GM23338 (cell line): ENCODE measurements at places on chromosomes 3 and 15. TPM values are rescaled to one million over a fixed set of nuclear protein-coding genes. Genes with fewer than 3 reads are reported as not detected.

GRCh38 chr3:49470714-49471420, 800 bp downstream of the DAG1 start:
- DNase-seq: no peak

Gene SCG5
- 48.1 and 49.2 TPM in 2 replicates for total RNA-seq

Gene CCDC80
- 5.4 and 8.1 TPM in 2 replicates for total RNA-seq

DNA sequence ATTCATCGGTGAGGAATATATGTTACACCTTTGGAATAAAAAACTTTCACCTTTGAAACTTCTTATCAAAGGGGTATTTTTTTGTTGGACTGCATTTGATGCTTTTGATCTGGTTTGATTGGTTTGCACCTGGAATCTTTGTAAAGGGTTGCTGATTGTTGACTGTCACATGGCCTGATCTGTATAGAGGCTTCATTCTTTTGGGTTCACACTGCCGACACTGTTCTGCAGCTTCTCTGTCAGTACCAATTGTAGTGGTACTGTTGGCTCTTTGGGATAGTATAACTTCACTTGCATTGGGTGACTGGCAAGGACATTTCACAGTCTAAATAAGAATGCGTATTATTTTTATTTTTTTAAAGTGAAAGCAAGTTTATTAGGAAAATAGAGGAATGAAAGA, 155.7 kb downstream of the DOCK3 start:
- DNase-seq: no peak

- no peak for DNase-seq
These were observed 10.7 kb upstream of the CYP11A1 start for GRCh38 chr15:74377831-74378766.

DNA sequence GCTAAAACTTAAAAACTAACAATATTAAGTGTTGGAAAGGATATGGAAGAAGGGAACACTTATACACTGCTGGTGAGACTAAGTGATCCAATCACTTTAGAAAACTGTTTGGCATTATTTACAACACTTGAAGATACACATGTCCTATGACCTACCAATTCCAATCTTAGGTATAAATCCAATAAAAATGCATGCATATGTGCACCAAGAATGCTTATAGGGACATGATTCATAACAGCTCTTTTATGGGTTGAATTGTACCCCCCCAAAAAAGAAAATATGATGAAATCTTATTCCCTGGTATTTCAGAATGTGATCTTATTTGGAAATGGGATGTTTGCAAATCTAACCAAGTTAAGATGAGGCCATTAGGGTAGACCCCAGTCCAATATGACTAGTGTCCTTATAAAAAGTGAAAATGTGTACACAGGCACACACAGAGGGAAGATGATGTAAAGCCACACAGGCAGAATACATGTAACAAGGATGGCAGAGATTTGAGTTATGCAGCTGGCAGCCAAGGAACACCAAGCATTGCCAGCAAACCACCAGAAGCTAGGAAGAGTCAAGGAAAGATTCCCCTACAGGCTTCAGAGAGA, 15.3 kb downstream of the CCR8 start:
- no peak for DNase-seq

DNA sequence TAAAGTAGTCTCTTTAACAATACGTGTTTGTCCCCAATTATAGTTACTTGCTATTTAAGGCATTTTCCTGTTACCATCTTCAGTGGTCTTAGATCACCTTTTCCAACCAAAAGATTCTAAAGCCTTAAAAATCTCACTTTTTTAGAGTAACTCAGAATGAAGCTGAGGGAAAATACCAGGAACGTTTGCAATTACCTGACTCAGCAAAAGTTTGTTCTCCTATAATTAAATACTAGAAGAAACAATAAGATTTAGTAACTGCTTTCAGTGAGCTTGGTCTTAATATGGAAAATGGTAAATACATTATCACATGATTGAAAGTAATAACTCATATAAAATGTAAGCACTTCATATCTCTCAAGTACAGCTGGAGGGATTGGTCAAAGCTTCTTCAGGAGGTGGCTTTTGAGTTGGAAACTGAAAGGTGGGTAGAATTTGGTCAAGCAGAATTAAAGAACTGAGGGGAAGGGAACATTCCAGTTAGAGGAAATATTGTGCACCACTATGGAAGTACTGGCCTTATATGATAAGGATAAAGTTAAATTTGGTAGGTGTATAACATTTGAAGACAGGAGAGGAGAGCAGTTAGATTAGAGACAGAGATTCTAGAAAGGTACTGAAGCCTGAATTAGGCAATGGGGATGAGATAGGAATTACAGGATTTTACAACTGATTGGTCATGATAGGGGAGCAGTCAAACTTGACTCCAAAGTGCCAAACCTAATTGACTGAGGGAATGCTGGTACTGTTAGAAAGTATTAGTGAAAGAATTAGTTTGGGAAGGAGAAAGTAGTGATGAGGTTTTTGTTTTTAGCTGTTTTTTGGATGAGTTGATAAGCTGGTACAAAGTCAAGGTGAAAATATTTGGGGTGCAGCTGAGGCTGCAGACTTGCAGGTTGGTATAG, 21.9 kb downstream of the TSC22D2 start:
- DNase-seq: no peak

Gene SLC12A1
- total RNA-seq: 0.19 and 0.59 TPM in 2 replicates

- no peak for DNase-seq
These were observed 95.8 kb upstream of the GOLGA8J start for GRCh38 chr15:29986946-29987345.

DNA sequence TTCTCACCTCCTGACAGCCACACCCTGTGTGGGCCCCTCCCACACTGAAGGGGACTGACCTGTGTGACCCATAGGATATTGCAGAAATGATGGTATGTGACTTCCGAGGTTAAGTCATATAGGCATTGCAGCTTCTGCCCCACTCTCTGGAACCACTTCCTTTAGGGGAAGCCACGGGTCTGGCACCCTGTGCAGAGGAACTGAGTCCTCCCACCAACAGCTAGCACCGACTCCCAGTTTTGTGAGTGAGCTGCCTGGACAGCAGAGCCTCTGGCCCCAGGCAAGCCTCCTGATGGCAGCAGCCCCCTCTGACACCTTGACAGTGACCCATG, 24.6 kb upstream of the SLC6A6 start:
- DNase-seq: no peak

DNA sequence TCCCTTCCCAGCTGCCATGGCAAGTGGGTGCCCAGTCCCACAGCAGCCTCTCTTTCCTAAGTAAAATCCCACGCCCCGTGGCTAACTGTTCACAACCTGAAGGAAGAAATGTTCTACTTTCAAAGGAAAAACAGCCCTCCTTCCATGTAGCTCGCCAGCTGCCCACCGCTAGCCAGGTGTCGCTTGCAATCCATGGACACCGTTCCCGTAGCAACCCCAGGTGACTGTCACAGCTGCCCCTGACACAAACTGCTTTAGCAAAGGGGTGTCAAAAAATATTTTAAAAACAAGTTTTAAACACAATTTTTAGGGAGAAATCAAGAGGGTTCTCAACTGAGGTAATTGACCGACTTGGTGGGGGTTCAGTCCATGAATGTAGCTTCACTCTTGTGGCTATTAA, 21.0 kb upstream of the CGNL1 start:
- peak; percentile 43 for DNase-seq

GRCh38 chr3:120033596-120033995, 60.7 kb downstream of the GSK3B start:
- no peak for DNase-seq

Gene SCN11A
- total RNA-seq: 0.08 and 0.14 TPM in 2 replicates

Gene GPX1
- total RNA-seq: 228 and 247 TPM in 2 replicates

Gene GP5
- 0.07 and 0.12 TPM in 2 replicates for total RNA-seq

Gene DLEC1
- total RNA-seq: 0.19 and 0.31 TPM in 2 replicates

DNA sequence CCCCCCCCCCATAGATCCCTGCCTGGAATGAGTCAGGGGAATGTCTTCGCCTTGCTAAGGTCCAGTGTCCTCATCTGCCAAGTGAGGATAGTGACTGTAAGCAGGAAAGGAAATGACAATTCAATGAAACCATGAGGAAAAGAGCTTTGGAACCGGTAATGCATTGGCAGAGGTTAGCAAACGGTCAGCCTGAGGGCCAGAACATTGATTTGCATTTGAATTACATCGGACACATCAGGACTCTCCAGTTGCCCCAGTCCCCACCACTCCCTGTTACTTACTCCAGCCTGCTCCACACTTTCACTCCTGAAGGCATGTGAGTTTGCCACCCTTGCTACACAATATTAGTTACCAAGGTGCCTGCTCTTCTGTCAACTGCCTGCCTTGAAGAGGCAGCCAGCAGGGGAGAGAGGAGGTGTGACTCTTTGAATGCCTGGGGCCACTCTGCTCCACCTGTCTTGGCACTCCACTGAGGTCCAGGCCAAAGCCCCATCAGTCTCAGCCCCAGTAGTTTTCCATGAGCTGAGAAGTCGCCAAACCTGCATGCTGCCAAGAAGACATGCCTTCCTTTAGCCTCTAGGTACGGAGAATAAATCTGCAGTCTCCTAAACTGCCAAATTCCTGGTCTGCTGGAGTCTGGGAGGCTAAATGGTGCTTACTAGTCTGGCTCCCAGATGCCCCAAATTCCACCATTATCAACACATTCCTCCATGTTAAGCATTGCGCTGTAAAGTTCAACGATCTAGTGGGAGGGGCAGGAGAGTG, 191.7 kb upstream of the TLE3 start:
- peak; percentile 42 for DNase-seq

GRCh38 chr3:136193278-136194054, 2.7 kb downstream of the MSL2 start:
- no peak for DNase-seq

Gene SLC28A2
- not detected in 2 replicates for total RNA-seq

DNA sequence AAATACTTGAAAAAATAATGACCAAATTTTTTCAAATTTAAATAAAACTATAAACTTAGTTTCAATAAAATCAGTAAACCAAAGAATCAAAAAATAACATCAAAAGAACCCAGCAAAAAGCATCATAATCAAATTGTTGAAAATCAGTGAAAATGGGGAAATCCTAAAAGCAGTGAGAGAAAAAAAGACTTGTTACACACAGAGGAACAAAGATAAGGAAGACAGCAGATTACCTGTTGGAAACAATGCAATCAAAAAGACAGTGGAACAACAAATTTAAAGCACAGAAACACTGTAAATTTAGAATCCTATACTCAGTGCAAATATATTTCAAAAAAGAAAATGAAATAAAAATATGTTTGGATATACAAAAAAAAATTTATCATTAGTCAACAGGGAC, 156.2 kb upstream of the LMCD1 start:
- DNase-seq: peak; percentile 30

DNA sequence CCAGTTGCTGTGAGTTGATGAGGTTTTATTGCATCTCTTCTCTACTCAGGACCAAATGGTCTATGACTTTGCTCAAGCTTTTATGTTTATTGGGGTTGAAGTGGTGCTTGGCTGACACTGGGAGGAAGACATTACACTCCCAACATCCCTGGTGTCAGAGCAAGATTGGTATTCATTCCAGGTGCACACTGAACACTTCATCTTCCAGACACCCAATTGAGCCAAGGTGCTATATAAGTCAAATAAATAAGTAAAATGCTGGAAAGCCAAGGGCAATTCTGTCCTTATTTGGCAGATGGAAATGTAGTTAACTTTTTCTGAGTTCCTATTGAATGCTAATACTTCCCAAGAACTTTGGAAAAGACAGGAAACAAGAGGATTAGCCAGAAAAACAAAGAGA, 53.2 kb upstream of the CDV3 start:
- no peak for DNase-seq

DNA sequence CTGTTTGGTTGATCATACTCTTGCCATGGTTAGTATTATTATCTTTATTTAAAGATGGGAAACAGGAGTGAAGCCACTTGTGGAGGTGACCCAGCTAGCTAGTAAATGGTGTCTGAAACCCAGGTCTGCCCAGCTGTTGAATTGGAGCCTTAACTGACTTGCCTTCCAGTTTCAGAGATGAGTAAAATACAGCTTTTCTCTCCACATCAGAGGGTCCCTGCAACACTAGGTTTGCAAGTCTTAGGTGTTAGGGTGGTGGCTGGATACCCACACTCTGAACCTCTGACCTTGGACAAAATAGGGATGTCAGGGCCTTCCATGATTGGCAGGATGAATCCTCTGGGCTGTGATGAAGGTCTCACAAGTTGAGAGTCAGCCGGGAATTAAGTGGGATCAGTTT, 4.1 kb downstream of the FLNB start:
- no peak for DNase-seq

- DNase-seq: no peak
These were observed 71.1 kb downstream of the PLXNA1 start for GRCh38 chr3:127053979-127054378.

DNA sequence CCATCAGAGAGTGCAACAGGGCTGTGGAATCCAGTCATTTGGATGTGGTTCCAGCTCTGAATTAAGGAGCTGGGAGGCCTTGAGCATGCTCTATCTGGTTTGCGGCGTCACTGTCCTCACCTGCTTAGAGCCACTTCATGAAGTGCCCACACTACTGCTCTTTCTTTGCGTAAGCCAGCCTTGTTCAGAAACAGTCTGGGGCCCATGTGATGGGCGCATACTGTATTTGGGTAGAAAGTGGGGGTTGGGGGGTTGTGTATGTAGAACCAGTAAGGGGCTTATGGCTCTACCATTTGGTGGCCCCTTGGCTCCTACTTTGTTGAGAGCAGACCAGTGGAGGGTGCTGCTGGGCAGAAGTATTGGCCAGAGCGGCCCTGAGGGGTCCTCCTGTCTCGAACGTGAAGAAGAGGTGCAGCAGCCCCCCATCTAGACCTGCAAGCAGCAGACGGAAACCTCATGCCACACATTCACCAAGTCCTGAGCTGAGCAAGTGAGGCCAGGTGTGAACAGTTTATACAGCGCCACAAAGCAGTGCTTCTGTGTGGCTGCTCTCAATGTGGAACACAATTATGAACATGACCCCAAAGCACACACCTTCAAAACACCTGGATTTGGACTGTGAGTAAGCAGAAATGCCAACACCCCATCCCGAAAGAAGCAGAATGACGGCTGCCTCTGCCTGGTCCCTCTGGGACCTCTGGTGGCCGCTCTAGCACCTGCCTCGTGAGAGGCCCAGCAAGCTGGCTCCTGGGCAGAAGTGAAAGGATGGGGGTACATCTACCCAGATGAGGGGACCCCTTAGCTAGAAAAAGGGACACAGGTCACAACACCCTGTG, 26.6 kb downstream of the SRPRB start:
- peak; percentile 25 for DNase-seq

Gene PAQR9
- total RNA-seq: 2.0 and 2.3 TPM in 2 replicates

DNA sequence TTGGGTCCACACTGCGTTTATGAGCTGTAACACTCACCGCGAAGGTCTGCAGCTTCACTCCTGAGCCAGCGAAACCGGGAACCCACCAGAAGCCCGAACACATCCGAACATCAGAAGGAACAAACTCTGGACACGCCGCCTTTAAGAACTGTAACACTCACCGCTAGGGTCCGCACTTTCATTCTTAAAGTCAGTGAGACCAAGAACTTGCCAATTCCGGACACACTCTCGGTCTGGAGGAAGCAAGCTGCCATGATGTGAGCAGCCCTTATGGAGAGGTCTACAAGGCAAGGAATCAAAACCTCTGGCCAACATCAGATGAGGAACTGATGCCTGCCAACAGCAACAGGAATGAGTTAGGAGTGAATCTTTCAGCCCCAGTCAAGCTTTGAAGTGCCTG, 62.9 kb downstream of the SLC28A2 start:
- peak; percentile 78 for DNase-seq

Gene GJD2
- 0.27 and 0.63 TPM in 2 replicates for total RNA-seq

- DNase-seq: no peak
These were observed 181.3 kb downstream of the STAC start for GRCh38 chr3:36561601-36562000.
